ENCODE measurements at places on chromosomes 7 and 10.

- DNase-seq, result peak; percentile 81
These were observed 11.7 kb downstream of the NOBOX start for GRCh38 chr7:144391823-144392255.

- no peak for DNase-seq
These were observed 404.7 kb downstream of the NEBL start for GRCh38 chr10:20492447-20492846.

DNA sequence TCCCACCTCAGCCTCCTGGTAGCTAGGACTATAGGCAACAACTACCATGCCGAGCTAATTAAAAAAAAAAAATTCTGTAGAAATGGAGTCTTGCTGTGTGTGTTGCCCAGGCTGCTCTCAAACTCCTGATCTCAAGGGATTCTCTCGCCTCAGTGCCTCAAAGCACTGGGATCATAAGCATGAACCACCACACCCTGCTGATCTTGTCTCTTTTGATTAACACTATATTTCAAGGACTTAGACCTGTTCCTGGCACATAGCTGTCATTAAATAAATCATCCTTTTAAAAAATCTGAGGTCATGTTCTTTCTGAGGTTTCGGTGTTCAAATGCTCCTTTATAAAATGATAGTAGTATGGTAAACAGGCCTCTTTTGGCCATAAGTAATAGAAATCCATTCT is 4.8 kb downstream of the PALS2 start:
- DNase-seq, result no peak

- no peak for DNase-seq
These were observed 362.6 kb upstream of the MGMT start for GRCh38 chr10:129104266-129105045.

GRCh38 chr7:433558-433957 is 86.1 kb downstream of the PDGFA start:
- DNase-seq, result no peak

DNA sequence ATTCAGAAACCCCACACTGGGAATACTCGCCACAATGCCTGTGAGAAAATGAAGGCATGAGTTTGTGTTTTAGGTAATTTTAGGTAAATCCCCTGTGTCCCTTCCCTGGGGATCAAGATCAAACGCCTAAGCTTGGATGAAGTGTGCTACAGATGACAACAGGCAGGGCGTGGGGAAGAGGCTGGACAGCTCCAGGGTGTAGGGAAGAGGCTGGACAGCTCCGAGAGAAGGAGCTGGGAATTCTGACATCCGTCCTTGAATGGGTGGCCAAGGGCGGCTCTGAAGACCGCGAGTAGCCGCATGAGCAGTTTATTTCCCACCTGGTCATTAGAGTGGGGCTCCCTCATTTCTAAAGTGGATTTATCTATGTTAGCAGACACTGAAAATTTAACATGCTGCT is 109.7 kb downstream of the RAMP3 start:
- DNase-seq, result peak; percentile 21

- no peak for DNase-seq
These were observed 224.5 kb upstream of the SEMA3E start for GRCh38 chr7:83873459-83873858.

GRCh38 chr10:7239312-7239985 is 171.4 kb downstream of the SFMBT2 start:
- no peak for DNase-seq

- DNase-seq, result no peak
These were observed 13.7 kb downstream of the ASB15 start for GRCh38 chr7:123615344-123615743.

- DNase-seq, result no peak
These were observed 917 bp upstream of the CNPY1 start for GRCh38 chr7:155547161-155547791.

DNA sequence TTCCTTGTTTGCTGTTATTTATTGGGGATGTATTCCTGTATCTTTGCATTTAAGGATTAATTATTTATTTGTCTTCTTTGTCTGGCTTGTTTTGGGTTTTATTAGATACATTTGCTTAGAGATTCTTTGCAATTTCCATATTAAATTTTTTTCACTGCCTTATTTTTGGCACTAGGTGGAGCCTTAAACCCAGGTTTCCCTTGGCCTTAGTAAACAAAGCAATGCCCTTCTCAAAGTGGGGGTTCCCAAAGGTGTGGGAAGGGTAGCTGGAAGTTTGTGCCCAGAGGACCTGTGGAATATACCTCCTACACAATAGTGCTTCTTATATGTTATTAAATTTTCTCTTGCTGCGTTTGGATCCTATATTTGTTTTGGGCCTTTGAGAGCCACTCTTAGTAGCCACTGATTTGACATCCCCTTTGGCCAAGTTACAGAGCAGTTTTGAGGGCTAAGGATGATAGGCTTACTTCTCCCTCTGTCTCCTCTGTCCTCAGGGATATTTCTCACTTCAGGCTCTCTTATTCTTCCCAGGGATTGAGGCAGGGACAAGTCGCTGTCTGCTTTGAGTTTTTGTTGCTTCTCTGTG is 162.3 kb downstream of the ITGB1 start:
- DNase-seq, result peak; percentile 40

GRCh38 chr7:121931149-121931902 is 58.4 kb downstream of the PTPRZ1 start:
- no peak for DNase-seq

GRCh38 chr10:73339436-73339835 is 19.2 kb downstream of the CFAP70 start:
- no peak for DNase-seq

DNA sequence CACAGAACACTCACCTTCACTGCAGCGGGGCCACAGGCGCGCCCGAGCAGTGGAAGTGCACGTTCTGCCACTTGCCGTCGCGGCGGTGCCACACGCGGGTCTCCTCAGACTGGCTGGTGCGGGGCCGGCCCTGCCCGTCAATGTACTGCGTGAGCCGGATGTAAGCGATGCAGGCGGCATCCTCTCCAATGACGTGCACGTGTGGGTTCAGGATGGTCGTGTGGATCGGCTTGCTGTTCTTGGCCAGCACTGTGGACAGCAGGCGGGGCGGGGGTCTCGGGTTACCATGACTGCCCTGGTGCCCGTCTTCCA is 19.2 kb downstream of the YKT6 start:
- DNase-seq, result no peak

- DNase-seq, result no peak
These were observed 524.5 kb downstream of the PARD3 start for GRCh38 chr10:34290412-34291081.

- no peak for DNase-seq
These were observed 5.2 kb downstream of the ZNF316 start for GRCh38 chr7:6642239-6642839.

DNA sequence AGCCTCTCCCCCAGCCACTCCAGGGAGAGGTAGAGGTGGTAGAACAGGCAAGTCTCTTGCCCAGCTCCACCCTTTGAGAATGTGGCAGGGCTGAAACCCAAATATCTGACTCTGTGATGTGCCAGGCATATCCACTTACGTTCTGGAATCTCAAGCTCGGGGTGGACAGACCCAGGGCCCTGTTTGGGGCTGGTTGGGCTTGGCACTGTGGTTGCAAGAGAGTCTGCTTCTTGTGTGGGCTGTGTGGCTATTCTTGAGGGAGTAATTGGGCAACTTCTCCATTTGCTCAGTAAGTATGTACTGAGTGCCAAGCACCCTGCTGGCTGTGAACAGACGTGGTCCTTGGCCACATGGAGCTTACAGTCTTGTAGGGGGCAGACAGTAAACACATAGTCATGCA is 4.7 kb downstream of the UBTD1 start:
- DNase-seq, result no peak

DNA sequence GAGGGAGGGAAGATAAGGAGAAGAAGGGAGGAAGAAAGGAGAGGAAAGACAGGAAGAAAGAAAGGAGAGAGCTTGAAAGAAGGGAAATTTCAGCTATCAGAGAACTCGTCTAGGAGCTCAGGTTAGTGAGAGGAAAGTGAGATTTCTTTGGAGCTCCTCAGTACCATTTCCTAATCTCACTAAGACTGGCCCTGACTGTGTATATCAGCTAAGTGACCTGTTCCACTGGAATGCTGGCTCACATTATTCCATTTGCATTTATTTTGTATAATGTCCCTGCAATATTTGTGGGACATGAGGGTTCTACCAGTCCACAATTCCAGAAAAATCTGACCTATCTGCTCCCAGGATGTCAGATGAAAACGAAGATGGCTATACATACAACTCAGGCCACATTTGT is 114.7 kb upstream of the CELF2 start:
- no peak for DNase-seq

- DNase-seq, result no peak
These were observed 214.9 kb upstream of the TCF7L2 start for GRCh38 chr10:112735041-112735695.

- no peak for DNase-seq
These were observed 1.9 kb downstream of the CYP26A1 start for GRCh38 chr10:93075369-93076221.

- no peak for DNase-seq
These were observed 218.9 kb upstream of the LYZL1 start for GRCh38 chr10:29069941-29070340.

DNA sequence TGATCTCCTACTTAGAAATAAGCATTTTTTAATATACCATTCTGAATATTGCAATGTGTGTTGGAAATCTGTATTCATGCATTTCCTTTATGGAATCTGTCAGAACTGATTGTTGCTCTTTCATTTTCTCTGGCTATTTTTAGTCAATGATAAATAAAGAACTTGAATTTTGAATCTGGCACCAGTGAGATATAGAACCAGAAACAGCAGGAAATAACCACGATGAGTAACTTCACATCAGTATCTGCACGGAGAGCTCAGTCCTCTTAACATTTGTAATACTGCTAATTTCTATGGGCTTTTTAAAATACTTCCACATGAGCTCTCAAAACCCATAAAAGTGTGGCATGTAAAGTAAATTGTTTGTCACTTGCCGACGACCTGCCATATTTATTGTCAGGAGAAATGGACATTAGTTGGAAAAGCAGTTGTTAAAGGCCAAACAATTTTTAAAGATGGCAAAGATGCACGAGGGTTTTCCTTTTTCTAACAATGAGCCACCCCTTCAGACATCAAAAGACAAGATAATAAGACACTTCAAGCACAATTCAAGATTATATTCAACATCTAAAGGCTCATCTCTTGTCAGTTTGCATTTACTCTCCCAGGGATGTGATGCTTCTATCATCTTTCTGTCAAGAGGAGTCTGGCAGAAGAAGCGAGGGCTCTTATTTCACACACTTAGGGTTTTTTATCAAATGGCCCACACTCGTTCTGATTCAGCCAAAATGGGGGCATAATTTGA is 118.3 kb downstream of the POU6F2 start:
- no peak for DNase-seq

DNA sequence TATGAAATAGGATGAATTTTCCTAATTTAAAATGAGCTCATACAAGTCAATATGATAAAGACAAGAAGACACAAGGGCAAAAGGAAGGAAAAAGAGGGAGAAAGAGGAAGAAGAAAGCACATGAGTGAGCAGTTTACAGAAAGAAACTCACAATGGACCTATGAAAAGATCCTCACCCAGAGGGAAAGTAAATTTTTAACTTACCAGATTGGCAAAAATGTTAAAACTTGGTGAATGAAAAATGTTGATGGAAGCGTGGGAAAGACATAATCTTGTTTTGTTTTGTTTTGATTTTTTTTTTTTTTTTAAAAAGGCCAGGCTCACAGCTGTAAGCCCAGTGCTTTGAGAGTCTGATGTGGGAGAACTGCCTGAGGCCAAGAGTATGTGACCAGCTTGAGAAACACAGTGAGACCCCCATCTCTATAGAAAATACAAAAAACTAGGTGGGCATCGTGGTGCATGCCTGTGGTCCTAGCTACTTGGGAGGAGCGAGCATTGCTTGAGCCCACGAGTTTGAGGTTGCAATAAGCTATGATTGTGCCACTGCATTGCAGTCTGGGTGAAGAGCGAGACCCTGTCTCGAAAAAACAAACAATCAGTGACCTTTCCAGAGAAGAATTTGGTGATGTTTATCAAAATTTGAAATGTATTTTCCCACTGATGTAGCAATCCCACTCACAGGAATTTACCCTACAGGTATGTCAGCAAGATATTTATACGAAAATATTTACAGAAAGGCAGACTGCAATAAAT is 152.9 kb upstream of the ASAH2 start:
- no peak for DNase-seq

DNA sequence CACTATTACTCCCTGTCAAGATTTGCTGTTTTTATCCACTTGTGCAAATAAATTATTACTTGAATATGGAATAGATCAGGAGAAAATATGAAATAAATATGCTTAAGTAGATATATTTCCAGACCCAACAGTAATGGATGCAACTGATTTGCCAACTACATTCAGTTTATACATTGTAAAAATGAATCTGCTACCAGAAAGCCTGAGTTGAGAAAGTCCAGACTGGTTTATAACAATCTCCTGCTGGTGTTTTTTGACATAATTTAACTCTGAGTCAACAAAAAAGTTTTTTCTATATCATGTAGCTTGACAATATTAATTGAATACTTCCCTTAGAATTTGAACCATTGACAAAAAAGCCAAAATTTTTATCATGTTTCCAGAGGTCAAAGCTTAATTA is 265.8 kb upstream of the SEMA3D start:
- DNase-seq, result no peak

DNA sequence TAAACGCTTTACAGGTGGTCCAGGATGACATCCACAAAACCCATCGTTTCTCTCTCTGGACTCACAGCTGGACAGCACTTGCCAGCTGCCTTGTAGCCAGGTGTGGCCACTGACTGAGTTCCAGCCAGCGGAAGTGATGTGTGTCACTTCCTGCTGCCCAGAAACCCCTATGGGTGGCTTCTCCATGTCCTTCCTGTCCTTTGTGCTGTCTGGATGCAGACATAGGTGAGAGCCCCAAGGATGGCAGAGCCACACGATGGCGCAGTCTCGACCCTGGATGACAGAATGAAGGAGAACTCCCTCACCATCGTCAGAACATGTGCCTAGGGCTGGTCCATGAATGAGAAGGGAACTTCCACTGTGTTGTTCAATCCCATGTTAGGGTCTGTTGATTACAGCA is 22.1 kb downstream of the NMT2 start:
- DNase-seq, result no peak

DNA sequence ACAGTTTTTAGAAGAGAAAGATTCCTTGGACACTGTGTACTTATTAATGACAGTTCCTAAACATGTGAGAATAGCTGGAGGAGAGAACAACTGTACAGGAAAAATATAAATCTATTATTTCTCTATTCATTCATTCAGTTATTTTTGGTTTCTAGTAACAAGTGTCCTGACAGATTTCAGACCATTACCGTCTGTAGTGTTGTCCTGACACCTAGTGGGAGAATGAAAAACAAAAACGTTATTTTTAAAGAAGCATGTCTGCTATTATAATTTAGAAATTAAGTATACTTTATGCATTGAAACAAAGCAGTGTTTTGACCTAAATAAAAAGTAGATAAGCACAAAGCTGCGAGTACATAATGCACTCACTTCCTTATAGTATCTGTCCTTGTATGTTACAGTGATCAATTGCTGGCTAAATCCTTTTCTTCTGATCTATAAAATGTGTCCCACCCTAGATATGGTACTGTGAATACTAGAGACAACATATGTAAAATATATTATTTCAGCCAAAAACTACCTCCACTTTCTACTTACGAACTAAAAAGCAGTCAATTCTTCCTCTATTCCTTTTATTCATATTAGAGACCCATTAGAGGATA is 575.6 kb downstream of the ARL4A start:
- peak; percentile 73 for DNase-seq

Measured in ACHN (cell line).